NCI-H1930 (cell line): ENCODE measurements at places on chromosomes 1 and 21.

DNA sequence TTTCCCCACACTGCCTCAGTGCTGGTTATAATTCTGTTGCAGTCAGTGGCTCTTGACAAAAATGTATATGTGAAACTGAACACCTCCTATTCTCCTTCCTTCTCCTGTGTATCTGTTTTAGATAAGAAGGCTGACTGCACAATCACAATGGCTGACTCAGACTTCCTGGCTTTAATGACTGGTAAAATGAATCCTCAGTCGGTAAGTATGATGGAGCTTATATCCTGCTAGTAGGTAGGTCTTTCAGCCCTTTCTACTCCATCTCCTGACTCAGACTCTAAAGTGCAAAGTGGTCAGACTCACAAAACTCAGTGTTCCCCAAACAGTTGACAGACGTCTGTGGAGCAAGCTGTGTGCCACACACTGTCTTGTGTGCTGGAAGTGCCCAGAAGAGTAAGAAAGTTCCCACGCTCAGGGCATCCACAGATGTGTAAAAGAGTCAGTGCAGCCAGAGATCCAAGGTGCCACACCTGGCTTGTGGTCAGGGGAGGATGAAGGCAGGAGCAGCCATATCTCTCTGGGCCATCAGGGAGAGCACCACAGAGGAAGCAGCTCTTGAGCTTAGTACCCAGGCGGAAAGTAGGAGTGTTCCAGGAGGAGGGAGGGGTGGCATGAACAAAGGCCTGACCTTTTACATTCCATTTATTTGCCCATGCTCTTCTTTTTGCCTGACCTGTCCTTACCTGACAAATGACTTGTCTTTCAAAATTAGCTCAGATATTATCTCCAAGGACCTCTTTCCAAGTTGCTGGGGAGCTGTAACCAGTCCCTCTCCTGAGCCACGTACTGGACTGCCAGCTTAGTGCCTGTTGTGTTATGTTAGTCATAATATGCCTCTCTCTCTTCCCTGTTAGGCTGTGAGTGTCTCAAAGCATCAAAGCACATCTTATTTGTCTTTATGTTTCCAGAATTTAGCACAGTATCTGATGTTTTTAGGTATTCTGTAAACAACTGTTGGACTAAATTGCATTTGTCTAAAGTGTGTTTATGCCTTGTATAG is 14.0 kb upstream of the PODN start:
- no peak for DNase-seq

- no peak for DNase-seq
Measured at GRCh38 chr1:205677167-205677566, 3.1 kb downstream of the SLC45A3 start.

GRCh38 chr1:26297057-26297790 is 9.2 kb downstream of the UBXN11 start:
- no peak for DNase-seq

- DNase-seq, result no peak
Measured at GRCh38 chr1:85361606-85362296, 85.3 kb upstream of the BCL10 start.

DNA sequence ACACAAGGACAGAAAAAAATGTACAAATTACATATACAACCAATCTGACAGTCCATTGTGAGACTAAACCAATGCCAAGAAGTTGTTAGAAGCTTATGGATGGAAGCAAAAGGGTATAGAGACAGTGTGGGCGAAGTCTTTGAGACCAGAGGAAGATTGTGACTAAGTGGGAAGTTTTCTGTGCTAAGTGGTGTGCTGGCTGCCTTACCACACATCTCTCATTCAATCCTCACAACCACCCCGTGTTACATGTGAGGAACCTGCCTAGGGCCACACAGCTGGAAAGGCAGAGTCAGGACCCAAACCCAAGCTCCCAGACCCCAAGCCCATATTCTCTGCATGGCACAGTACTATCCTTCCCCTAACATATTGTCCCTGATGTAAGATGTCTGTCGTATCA is 53.5 kb upstream of the DUSP10 start:
- DNase-seq, result no peak

DNA sequence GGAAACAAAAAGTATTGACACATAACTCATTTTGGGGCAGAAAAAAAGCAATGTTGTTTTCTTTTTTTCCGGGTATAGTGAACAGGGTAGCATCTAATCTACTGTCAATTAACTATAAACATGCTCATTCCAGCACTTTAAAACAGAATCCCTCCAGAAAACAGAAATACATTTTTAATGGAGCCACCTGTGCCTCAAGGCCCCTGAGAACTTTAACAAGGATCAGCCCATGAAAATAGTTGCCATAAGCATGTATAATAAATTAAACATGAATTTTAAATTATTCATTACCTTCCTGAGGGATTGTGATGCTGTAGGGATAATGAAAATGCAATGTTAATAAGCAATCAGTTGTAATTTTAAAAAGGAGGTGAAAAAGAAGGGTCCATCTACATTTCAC is 101.4 kb upstream of the IVNS1ABP start:
- no peak for DNase-seq

DNA sequence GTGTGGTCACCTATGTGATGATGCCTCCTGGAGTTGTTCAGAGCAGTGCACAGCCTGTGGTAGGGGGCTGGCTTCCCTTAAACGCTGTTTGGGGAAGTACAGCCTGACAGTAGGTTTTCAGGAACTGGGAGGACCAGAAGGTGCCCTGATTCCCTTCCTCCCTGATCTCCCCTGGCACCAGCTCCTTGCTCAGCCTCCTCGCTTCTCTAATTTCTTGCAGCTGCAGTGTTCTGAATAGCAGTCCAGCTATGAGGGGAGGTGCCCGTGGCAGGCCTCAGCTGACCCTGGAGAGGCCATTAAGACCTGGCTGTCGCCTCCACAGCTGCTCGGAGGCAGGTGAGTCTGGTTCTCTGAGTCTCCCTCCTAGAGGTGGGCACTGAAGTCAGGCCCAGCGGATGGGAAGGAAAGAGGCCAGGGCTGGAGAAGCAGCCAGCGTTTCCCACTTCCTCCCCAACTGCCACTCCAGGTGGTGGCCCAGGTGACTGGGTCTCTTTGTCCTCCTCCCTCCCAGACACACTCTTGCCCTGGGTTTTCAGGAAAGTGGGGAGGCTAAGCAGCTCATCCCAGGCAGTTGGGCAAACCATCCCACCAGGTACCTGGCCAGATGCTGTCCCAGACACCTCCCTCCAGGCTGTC is 52.0 kb upstream of the RPL11 start:
- DNase-seq, result no peak

DNA sequence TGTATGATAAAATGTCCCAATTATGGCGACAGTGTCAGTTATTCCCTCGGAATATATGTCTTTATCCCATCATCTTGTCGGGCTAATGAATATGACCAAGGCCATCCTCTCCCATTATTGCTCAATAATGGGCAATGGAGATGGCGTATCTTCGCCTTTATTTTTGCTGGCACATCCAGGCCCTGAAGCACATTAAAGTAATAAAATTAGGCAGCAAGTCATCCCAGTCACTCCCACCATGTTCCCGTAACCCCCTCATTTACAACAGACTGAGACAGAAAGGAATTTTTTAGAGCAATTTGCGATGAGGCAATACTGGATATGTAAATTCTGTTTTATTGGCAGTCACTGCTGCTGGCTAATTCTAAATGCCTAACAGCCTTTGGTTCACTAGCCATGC is 35.3 kb downstream of the CLIC6 start:
- DNase-seq, result no peak

GRCh38 chr1:155976062-155976912 is 2.1 kb downstream of the ARHGEF2 start:
- no peak for DNase-seq

DNA sequence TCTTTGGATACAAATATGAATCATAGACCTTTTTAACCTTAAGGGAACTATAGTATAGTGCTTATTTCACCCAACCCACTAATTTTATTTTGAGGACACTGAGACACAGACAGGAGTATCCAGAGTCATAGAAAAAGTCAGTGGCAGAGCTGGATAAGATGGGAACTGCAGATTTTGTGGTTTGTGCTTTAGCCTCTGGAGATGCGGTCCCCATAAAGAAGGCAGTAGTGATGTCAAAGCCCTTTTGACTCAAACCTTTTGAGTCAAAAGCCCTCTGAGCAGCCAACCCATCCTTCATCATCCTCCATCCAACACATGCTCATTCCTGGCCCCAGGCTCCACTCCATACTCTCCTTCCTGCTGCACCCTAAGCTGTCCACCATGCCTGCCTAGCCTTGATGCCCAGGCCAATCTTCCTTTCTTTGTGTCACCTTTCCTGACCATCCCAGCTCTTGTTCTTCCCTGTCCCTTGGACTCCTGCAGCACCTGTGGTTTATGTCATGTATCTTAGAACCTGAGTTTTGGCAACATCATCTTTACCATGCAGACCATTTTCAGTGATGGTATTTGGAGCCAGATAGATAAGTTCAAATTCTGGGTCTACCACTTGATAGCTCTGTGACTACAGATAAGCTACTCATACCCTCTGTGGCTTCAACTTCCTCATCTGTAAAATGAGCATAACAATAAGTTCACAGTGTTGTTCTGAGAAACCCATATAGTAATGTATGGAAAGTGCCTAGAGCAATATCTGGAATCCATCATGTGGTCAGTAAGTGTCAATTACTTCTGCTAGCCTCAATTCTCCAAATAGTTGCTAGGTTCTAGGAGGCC is 20.1 kb downstream of the SLAMF1 start:
- no peak for DNase-seq

DNA sequence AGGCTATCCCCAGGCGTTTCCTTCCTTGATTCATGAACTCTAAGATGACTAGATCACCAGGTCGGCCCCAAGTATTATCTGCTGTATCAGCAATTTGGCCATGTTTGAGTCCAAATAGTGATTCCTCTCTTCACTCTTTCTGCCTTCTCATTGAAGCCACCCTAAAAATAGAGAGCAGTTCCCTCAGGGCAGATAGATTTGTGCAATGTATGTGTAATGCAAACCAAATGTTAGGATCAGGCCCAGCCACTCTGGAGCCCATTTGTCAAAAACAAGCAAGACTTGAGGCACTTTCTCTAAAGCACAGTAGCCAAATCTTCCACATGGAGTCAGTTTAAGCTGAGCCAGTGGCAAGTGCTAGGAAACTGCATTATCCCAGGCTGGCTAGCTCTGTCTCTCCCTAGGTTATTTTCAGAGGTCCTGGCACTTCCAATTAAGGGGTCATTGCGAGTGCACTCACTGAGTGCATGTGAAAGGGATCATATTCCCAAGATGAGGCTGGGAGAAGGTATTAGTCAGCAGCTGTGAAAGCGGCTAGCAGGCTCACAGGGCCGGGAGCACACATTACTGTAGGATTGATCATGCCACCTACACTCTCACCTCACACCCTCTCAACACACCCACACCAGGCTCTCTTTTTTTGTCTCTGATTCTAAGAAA is 97.9 kb upstream of the RAB3GAP2 start:
- no peak for DNase-seq

GRCh38 chr1:37673920-37674319 is 18.4 kb upstream of the CDCA8 start:
- no peak for DNase-seq

- DNase-seq, result no peak
Measured at GRCh38 chr1:232163533-232163932, 466.4 kb downstream of the SIPA1L2 start.

GRCh38 chr1:212777151-212777550 is 14.4 kb downstream of the NSL1 start:
- DNase-seq, result no peak

DNA sequence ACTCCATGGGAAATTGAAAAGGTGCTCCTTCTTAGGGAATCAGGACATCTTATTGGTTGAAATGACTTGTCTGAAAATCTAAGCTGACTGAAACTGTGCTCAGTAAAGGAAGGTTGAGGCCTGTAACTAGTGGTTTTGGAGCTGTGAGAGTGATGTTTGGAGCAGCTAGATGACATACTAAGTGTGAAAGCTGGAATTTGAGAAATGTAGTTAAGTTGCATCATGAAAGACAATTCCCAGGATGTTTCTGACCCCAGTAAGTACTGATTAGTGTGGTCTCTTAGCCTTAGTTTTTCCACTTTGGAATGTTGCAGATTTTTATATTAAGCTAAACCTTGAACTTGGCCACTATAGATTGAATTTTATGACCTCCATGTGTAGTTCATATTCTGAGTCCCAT is 154.9 kb downstream of the PAPPA2 start:
- no peak for DNase-seq

DNA sequence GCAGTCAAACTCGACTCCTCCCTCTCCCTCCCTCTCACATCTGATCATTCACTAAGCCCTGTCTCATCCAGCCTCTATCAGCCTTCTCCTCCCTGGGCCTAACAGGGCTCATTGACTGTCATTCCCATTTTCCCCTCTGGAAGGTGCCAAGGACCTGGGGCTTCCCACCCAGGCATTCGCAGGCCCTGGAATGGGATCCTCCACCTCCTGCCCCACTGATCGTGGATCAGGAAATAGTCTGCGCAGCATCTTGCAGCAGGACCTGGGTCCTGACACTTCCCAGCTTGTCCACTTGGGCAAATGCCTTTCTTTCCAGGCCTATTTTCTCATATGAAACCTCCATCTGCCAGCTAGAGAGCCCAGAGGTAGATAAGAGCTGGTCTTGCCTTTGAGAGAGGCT is 71.2 kb upstream of the ZC3H12A start:
- no peak for DNase-seq

GRCh38 chr21:39915881-39916280 is 48.6 kb downstream of the PCP4 start:
- DNase-seq, result no peak

DNA sequence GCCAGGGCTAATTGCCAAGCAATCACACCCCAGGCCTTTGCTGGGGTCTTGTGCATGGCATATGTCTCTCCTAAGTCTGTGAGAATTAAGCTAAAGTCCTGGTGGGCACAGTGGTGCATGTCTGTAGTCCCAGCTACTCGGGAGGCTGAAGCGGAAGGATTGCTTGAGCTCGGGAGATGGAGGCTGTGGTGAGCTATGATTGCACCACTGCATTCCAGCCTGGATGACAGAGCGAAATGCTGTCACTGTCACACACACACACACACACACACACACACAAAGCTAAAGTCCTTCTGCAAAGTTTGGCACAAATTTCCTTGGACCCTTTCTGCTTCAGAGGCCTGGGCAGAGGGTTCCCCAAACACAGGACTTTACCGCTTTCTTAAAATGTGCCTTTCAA is 31.3 kb upstream of the DNAJC11 start:
- DNase-seq, result no peak

GRCh38 chr1:67556297-67556900 is 126.2 kb upstream of the SERBP1 start:
- no peak for DNase-seq

- no peak for DNase-seq
Measured at GRCh38 chr1:82091729-82092128, 291.0 kb downstream of the ADGRL2 start.

DNA sequence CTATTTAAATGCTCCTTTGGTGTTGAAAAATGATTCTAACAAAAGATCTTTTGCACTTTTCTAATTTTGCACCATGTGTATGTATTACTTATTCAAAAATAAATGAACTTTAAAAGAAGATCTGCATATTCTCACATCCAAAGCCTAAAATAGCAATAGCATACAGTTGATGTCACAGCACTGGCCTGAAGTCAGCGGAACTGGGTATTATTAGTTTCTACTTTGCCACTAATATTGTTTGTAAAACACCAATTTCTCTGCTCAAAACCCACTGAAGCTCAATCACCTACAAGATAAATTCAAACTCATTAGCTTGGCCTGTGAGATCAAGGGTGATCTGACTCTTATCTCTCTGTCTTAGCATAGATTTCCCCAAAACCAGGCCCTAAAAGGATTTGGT is 34.5 kb upstream of the BCAR3 start:
- DNase-seq, result no peak
